ENCODE measurements at places on chromosomes 4 and X.

- DNase-seq: peak; percentile 2
These were observed 471 bp downstream of the MCTS1 start for GRCh38 chrX:120604361-120604782.

GRCh38 chr4:95193391-95194224, 355.2 kb downstream of the UNC5C start:
- DNase-seq: no peak

GRCh38 chr4:83248486-83248885, 36.1 kb downstream of the COQ2 start:
- DNase-seq: no peak

DNA sequence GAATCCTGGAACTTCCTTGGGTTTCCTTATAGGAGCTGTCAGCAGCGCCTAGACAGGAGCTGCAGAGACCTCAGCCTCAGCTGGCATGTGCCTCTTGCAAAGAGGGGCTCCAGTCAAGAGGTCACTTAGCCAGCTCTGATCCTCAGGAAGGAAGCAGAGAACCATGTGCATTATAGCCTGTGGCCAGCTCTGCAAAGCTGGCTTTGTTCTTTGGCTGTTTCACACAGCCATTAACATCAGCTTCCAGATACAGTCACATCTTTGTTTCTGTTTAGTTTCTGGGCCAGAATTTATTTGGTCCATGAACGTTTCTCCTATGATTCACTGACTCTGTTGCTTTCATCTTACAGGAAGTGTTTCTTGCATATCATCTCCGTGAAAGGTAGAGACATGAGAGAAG, 92.4 kb downstream of the CC2D2A start:
- DNase-seq: no peak

GRCh38 chr4:158670975-158671664, 567 bp downstream of the C4orf46 start:
- peak; percentile 19 for DNase-seq

- no peak for DNase-seq
These were observed 40.8 kb downstream of the EVC start for GRCh38 chr4:5751666-5752375.

- no peak for DNase-seq
These were observed 56.5 kb upstream of the CLNK start for GRCh38 chr4:10740891-10741620.

DNA sequence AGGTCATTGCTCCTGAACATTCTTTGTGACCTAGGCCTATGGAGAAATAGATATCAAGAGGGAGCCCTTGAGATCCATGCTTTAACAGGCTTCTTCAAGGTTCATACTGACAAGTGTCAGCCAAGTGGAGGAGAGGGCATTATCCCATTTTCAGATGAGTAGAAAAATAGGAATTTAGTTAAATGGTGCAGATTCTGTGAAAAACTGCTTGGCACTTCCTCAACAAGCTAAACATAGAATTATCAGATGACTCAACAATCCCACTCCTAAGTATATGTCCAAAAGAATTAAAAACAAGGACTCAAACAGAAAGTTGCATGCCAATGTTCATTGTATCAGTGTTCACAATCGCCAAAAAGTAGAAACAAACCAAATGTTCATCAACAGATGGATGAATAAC, 43.8 kb upstream of the KCNIP4 start:
- DNase-seq: no peak

DNA sequence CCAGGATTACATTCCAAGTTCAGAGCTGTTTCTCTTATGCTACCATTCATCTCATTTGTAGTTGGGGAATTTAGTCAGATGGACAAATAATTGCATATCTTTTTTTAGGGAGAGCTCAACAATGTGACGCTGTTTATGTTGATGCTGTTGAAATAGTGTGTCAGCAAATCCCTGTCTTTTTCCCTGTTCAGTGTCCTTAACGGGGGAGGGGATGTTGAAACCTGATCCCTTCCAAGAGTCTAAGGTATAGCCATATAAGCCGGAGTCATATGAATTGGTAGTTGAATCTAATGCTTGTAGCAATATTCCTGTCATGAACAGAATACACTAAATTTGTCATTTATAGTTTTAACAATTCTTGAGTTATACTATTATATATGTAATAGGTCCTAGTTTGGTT, 293.5 kb upstream of the FAT1 start:
- no peak for DNase-seq

- no peak for DNase-seq
These were observed 13.3 kb downstream of the SPCS3 start for GRCh38 chr4:176333076-176333475.

DNA sequence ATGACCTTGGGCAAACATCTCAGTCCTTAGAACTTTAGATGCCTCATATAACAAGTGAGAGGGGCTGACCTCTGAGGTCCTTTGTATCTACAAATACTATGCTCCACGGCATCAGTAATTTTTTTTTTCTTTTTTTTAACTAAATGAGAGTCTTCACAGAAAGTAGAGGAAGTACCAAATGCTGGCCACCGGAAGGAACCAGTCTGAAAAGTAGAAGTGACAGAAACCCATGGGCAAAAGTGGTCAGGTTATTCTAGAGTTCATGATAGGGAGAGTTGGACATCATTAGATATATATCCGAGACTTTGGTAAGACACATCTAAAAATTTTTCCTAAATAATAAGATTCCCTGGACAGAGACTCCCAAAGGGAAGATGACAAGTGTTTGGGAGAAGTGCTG, 53.7 kb downstream of the COQ2 start:
- DNase-seq: no peak

GRCh38 chrX:38880296-38880854, 79.1 kb downstream of the MID1IP1 start:
- no peak for DNase-seq

GRCh38 chrX:21837056-21837455, 2.4 kb upstream of the MBTPS2 start:
- DNase-seq: no peak

GRCh38 chr4:176422001-176422400, 102.2 kb downstream of the SPCS3 start:
- no peak for DNase-seq

- no peak for DNase-seq
These were observed 512.5 kb upstream of the SLIT2 start for GRCh38 chr4:19739101-19739651.

- no peak for DNase-seq
These were observed 7.5 kb upstream of the PDLIM3 start for GRCh38 chr4:185542626-185543315.

DNA sequence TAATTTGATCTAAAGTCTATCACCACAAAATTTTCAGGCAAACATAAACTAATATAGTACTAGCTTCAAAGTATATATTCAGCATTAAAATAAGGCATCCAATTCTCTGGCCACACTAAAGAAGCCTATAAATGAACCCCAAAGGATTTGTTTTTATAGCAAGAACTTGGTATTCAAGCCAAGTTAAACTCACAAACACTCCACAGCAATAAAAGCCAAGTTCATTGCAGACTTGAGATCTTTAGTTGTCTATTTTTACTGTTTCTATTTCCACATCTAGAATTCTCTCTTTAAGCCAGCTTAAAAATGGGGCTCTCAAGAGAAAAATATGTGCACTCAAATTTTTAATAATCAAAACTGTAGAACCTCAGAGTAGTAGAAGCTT, 51.1 kb downstream of the WDFY3 start:
- DNase-seq: no peak

GRCh38 chr4:153107246-153107645, 97.0 kb upstream of the TRIM2 start:
- DNase-seq: no peak

- DNase-seq: no peak
These were observed 94.9 kb downstream of the ATP8A1 start for GRCh38 chr4:42562016-42562415.

- DNase-seq: no peak
These were observed 235.3 kb downstream of the AR start for GRCh38 chrX:67779099-67779498.

GRCh38 chrX:39757971-39758370, 339.8 kb downstream of the BCOR start:
- no peak for DNase-seq

- no peak for DNase-seq
These were observed 31.8 kb downstream of the PLAC8 start for GRCh38 chr4:83082777-83083176.

DNA sequence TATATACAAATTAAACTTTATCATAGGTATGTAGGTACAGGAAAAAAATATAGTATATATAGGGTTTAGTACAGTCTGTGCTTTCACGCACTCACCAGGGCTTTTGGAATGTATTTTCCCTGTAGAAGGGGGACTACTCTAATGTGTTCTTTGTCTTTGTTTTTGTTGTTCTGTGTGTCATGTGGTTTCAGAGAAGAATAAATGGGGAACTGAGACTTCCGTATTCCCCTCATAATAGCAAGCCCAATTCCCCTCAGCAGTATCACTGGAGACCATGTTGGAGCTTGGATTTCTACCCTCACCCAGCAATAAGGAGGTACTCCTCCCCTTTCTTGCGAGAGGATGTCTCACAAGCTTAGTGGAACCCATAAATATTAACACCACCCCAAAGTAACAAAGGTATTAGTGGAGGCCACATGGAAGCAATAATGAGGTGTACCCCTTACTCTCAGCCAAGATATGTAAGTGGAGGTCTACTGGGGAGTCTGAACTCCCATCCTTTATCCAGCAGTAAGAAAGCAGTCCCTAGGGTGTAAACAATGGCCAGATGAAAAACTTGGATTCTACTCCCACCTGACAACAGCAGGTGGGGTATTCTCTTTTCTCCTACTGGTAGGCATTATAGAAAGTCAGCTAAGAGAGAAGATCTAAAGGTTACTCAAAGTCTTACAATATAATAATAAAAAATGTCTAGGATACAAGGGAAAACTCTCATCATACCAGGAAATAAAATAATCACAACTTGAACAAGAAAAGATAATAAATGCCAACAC, 805.4 kb upstream of the GALNTL6 start:
- DNase-seq: no peak

- DNase-seq: no peak
These were observed 32.4 kb upstream of the RHOH start for GRCh38 chr4:40164459-40164858.

DNA sequence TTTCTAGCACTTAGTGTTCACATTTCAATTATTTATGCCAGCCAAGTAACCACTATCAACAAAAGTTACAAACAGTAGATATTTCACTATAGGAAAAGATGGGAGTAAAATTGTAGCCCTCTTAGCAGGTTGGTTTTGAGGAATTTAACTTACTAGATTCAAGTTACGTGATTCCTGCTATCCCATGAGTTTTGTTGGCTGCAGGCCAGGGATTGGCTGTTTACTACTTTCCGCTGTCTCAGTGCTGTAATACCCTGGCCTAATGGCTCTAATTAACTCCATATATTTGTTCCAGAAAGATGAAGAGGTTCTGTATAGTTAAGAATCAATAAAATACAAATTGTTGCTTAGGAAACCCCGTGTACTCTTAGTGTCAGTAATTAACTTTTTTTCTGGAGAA, 55.5 kb upstream of the MAGED1 start:
- DNase-seq: no peak

DNA sequence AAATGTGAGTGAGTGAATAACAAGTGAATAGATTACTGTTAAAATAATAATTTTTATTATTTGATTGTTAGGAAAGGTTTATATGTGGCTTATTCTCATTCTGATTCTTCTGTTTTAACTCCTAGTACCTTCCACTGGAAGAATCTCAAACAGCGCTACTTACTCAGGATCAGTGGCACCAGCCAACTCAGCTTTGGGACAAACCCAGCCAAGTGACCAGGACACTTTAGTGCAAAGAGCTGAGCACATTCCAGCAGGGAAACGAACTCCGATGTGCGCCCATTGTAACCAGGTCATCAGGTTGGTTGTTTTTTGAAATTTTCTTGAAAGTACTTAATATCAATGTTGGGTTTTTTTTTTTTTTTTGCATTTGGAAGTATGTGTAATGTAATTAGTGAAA, 117.6 kb upstream of the BMPR1B start:
- DNase-seq: no peak

DNA sequence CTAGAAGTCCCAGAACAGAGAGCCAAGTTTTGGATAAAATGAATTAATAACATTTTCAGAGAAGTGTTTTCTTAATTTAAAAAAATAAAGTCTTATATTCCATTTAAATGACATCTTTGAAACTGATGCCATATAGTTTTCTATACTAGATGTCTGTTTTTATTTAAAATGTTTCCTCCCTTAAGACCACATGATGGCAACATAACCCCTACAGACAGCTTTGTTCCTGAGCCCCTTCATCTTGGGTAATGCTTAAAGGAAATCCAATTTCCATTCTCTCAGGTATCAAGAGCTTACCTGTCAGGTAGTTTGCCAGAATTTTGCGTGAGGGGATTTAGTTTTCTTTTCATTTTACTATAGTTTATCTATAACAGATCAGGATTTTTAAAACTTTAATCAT, 181.4 kb upstream of the UGT8 start:
- DNase-seq: no peak

DNA sequence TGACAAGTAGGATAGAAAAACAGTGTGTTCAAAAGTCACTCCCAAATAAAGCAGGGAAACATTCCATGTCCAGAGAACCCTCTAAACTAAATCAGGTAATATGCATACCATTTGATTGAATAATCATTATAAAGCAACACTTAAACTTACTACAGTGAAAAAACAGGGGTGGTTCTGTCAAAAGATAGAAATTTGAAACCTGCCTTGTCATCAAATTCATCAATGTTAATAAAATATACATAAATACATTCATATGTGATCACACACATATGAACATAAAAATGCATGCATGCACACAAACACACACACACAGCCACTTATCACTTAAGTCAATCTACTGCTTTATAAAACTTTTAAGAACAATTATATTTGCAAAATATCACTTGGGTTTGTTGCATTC, 485.8 kb upstream of the TECRL start:
- no peak for DNase-seq

DNA sequence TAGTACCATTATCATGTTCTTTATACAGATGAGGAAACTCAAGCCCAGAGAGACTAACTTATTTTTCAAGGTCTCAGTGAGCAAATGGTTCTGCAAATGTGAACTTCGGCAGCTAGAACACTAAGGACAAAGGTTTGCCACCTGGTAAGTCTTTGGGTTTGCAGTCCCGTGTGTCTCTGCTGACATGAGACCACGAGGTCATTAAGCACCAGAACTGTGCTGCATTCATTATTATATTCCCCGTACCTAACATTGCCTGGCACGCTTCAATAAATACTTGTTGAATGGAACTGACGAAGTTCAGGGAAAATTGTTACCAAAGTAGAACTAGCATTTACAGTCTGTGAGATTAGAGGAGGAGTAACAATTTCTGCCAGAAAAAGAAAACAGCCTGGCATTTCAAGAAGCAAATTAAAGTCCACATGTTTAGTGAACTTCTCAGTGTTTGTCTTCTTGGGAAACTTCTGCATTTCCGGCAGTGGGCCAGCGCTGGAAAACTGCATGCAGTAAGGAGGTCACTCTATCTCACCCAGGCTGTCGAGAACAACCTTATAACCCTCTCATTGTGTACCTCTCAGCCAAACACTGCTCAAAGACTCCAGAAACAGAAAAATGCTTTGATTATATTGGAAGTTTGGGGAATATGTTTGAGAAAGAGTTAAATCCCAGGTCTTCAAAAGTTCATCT, 67.4 kb upstream of the CPEB2 start:
- no peak for DNase-seq

DNA sequence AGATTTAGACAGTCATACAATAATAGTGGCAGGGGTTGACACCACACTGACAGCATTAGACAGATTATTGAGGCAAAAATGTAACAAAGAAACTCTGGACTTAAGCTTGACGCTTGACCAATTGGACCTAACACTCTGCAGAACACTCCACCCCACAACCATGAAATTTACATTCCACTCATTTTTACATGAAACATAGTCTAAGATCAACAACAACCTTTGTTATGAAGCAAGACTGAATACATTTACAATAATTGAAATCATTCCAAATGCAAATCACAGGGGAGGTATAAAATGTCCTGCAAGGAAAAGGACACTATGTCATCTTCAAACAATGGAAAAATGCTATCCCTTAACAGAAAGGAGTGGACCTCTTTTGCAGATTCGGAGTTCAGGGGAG, 4.9 kb upstream of the UGT2B10 start:
- no peak for DNase-seq
